Testis (tissue), 5 donors: ENCODE measurements at places on chromosomes 2 and 18. TPM values are rescaled to one million over a fixed set of nuclear protein-coding genes. Genes with fewer than 3 reads are reported as not detected.

- no peak overlapping the region for H3K4me3 ChIP-seq
- H3K27ac ChIP-seq, result no peak overlapping the region
- no peaks in the 10 kb centered on the region for H3K27me3 ChIP-seq
- no peaks in the 10 kb centered on the region for H3K36me3 ChIP-seq
- no peak for DNase-seq
Measured at GRCh38 chr2:120538691-120539423, 192.9 kb downstream of the INHBB start.

DNA sequence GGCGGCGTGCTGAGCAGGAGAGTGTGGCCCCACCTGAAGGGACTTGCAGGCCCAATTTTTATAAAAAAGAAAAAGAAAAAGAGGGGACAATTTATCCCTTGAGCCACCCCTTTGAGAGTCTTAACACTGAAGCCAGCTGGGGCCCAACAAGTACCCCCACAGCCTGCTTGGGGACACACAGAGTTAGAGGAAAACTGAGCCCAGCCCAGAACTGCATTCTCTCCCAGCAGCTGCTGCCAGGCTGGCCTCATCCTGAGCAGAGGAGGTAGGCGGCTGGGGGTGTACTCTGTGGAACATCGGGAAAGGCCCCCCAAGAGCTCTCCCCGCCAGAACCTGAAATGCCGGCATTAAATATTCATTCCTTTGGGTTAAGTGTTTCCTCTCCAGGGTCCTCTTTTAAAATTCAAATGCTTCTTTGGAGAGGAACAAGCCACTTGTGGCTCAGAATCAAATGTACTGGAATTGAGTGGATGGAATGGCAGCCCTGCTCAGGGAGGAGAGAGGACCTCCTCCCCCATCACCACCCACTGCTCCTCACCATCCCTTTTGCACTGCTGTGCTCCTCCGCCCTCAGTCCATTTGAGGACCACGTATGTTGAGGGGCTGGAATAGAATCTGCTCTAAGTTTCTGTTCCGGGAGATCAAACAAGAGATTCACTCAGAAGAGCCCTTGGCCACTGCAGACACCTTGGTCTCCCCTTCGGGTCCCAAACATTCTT lies 45.6 kb downstream of the C1QL2 start:
- no peaks in the 10 kb centered on the region for H3K4me1 ChIP-seq
- DNase-seq, result no peak
- H3K27ac ChIP-seq, result no peak overlapping the region
- H3K27me3 ChIP-seq, result no peaks in the 10 kb centered on the region
- no peaks in the 10 kb centered on the region for H3K36me3 ChIP-seq
- H3K4me3 ChIP-seq, result no peak overlapping the region

SERPINB13 gene
- not detected for total RNA-seq

CDCA7 gene
- 14.6 TPM for total RNA-seq

RAPH1 gene
- 36.5 TPM for total RNA-seq
